ENCODE measurements at places on chromosomes 7 and 10. TPM values are rescaled to one million over a fixed set of nuclear protein-coding genes. Genes with fewer than 3 reads are reported as not detected.

The ARMS2 gene
- not detected for total RNA-seq

The RNF148 gene
- not detected for total RNA-seq

The ZNF722 gene
- total RNA-seq: not detected

DNA sequence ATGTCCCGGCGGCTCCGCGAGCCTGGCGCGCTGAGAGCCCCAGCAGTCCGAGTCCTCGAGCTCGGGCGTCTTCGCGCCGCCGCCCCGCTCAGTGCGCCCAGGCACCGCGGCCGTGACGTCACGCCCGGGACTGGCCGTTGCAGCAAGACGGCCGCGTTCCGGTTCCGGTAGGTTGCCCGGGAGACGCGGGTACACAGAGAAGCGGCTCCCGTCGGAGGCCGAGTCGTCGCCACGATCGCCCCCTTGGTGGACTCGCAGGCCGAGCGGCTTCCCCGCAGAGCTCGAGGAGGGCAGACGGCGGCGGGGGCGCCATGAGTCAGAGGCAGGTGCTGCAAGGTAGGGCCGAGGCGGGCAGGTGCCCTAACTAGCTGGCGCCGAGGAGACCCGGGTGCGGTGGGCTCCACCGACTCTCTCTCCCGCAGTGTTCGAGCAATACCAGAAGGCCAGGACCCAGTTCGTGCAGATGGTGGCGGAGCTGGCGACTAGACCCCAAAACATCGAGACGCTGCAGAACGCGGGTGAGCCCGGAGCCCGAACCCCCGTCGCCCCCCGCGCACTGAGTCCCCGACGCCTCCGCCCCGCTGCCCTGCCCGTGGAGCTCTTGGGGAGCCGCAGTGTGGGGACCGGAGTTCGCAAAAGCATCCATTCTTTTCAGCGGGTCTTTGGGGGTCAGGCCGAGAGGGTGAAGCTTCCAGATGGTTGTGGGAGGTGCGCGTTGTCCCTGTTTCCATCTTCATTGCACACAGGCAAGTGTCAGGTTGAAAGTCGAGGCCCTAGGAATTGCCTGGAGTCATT, at the start of gene SPAG6:
Gene SPAG6 (plus strand): TSS at position 196 of the 795 bp plus-strand sequence. CDS start 116 bp downstream, at position 312.
- DNase-seq: no peak

- peak; percentile 76 for DNase-seq
Observed at GRCh38 chr7:79820387-79820786, 314.2 kb upstream of the GNAI1 start.

DNA sequence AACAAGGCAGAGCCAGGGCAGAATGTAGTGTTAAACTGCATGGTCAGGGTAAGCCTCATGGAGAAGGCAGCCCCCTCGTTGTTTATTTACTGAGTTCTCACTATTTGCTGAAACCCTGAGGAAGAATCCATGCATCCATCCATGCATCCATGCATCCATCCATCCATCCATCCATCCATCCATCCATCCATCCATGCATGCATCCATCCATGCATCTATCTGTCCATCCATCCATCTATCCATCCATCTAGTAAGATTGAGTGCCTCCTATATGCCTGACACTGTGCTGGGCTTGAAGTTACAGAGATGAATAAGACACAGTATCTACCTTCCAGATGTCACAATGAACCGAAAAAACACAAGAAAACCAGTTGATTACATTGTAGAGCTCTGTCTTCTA, 201.4 kb upstream of the AGK start:
- DNase-seq: no peak

DNA sequence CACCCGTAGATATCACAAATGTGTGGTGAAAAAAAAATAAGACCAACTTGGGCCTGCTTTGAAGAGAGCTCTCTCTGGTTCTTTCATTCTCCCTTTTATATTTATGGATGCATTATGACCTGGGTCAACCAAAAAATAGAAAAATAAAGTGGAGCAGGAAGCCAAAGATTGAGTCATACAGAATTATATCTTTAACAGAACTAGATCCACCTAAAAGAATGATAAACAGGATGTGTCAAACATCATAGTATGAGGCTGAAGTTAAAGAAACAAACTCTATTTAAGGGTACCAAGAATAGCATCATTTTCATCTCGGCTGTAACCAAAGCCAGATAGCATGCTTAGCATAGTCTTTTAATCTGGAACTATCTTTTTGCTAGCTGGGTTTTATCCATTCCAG, 28.8 kb upstream of the NMT2 start:
- peak; percentile 55 for DNase-seq

DNA sequence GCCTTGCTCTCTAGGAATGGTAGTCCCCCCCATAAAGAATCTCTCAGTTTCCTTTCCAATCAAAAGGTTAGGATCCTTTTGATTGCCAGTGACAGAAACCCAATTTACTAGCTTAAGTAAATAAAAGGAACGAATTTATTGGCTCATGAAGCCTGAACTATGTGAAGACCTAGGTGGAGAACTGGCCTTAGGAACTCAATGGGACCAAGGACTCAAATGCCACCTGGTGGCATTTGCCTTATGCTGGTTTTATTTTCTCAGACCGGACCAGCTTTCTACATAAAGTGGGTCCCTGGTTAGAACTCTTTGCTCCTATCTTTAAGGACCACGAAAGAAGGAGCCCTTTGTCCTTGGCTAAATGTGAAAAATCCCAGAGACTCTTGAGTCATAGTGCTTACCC, 25.4 kb downstream of the CFTR start:
- DNase-seq: no peak

DNA sequence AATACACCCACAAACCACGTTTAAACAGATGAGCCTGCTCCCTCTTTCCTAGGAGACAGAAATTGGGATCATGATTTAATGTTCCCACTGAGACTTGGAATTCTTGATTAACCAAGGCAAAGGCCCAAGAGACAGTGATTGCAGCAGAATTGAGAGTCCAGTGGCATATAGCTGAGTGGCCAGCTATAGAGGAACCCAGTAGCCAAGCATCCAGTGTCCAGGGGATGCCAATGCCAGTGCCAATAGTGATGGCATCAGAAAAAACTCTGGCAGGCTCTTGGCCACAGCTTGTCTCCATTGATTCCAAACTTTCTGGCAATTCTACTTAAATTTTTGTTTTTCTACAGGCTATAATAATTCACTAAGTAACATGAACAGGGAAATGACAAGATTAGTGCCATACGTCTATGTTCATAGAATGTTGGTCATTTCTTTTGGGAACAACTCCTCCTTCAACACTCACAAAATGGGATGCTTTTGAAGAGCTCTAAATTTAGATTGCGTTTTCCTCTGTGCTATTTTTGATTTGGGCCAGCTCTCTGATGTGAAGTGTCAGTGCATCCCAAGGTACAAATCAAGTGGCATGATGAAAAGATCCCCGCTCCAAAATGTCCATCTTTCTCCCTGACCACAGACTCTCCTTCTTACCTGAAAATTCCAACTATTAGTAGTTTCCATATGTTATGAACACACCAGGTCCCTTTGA, 83.1 kb upstream of the A1CF start:
- DNase-seq: no peak

- DNase-seq: no peak
Observed at GRCh38 chr10:79285315-79286197, 61.7 kb upstream of the PPIF start.

DNA sequence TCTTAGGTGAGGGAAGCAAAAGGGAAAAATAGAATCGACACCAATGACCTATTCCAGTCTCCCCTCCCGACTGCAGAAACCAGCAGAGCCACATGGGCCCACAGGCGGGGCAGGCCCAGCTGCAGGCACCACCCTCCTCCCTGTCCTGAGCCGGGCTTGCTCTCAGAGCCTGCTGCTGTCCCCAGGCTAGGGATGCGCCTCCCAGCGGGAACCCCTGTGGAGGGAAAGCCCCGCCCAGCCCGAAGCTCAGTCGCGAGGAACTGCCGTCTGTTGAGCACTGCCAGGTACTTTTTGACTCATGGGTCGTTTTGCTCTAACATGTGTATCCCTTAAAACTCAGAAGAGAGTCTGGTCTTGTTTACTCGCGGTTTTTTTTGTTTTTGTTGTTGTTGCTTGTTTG, 124.5 kb upstream of the RET start:
- peak; percentile 10 for DNase-seq

GRCh38 chr7:107998660-107999480, 4.1 kb downstream of the LAMB1 start:
- peak; percentile 66 for DNase-seq

GRCh38 chr7:142788303-142789289, 17.8 kb downstream of the PRSS2 start:
- DNase-seq: no peak

- DNase-seq: no peak
Observed at GRCh38 chr7:44111761-44112160, 7.6 kb downstream of the AEBP1 start.

GRCh38 chr7:117014099-117014656, 60.9 kb downstream of the ST7 start:
- no peak for DNase-seq
